Frontal cortex (tissue), 4 donors: ENCODE measurements at places on chromosomes 6 and 20. TPM values are rescaled to one million over a fixed set of nuclear protein-coding genes. Genes with fewer than 3 reads are reported as not detected.

Gene TOX2
- total RNA-seq = 0.41 TPM

DNA sequence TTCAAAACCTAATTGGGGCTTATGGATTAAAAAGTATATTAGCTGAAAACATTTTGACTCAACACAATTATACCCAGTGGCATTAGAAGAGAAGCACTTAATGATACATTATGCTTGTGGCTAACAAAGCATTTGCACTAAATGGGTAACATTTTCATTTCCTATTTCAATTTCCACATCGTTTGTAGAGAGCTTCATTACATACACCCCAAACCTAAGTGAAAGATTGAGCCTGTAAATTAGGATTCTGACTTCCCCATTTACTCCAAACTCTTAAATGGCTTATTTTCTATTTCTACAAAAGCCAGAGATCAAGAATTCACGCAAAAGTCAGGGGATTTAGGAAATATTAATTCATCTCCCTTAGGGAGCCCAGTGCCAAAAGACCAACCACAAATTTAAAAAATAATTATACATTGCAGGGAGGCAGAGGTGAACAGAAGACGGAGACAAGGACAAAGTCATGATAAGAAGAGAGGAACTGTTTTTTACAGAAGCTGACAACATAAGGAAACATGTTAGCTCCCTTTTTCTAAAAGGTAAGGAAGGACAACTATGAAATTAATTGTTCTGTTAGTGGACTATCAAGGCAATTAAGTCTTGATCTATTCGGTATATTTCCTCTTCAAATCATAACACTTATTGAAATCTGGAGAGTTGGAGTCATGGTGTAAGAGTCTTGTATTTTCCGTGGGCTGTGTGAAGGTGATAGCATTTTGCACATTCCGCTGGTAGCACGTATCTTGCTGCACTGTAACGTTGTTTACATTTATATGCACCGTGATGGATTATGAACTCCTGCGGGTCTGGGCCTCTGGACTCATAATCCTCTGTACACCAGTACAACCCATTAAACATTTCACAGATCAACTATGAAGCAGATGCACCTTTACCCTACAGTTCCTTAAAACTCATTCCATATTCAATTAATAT, 24.8 kb upstream of the EZR start:
- DNase-seq = no peak

- no peak for DNase-seq
These were observed 234.7 kb downstream of the RNGTT start for GRCh38 chr6:88728756-88729155.

- DNase-seq = no peak
These were observed 10.4 kb upstream of the FKBPL start for GRCh38 chr6:32140420-32141046.

DNA sequence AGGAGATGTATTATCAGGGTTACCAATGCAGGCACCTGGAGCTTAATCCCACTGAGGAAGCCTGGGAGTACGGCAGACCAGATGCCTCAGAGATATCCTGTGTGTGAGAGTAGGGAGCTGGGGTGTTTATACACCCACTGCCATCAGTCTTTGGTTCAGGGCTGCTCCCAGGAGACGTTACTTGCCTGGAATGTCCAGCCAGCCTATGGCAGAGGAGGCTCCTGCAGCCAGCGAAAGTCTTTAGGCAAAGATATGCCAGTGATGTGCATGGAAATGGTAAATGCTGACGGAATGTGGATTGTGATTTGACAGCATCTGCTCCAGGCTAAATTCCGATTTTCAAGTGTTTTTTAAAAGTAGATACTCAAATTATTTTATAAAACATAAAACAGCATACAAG, 282.0 kb downstream of the BTBD3 start:
- no peak for DNase-seq
